Type B pancreatic cell (in vitro differentiated cells): ENCODE measurements at places on chromosomes 2 and 18.

GRCh38 chr18:12821408-12821807 lies 62.6 kb downstream of the PTPN2 start:
- H3K4me1 ChIP-seq = peaks cover 18% of the 10 kb centered on the region
- no peak overlapping the region for H3K27ac ChIP-seq
- H3K27me3 ChIP-seq = no peaks in the 10 kb centered on the region
- no peak for DNase-seq

- no peaks in the 10 kb centered on the region for H3K36me3 ChIP-seq
- H3K4me3 ChIP-seq = no peak overlapping the region
- no peak overlapping the region for H3K27ac ChIP-seq
- DNase-seq = no peak
Observed at GRCh38 chr2:233979748-233980147, 62.6 kb downstream of the TRPM8 start.

- H3K27me3 ChIP-seq = no peaks in the 10 kb centered on the region
- H3K27ac ChIP-seq = peak overlapping the region; percentile 54
- peaks cover 31% of the 10 kb centered on the region for H3K4me1 ChIP-seq
- H3K36me3 ChIP-seq = peaks cover 17% of the 10 kb centered on the region
- DNase-seq = no peak
- H3K4me3 ChIP-seq = no peak overlapping the region
Observed at GRCh38 chr2:96251721-96252292, 14.0 kb downstream of the TMEM127 start.

DNA sequence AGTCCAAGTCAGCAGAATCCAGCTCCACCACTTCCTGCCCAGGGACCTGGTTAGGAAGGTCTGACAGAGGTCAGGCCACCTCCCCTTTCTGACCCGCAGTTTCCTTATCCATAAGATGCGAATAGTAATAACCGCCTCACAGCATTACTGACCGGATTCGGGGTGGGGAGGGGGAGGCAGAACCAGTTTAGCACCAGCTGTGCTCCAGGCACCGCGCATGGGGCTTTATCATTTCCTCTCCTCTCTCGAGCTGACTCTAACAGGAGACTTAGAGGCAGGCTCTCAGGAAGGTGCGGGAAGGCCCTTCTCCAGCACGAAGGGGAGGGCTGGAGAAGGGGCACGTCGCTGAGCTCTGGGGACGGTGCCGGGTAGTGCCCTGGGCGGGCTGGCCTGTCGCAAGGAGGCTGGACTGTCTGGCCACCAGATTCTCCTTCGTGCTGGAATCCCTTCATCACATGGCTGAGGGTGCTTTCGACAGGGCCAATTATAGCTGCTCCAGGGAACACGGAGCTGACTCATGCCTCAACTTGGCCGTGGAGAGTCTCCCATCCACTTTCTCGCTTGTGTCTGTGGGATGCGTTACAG lies 5.7 kb downstream of the EHD3 start:
- H3K4me1 ChIP-seq = peaks cover 24% of the 10 kb centered on the region
- no peak overlapping the region for H3K4me3 ChIP-seq
- DNase-seq = no peak
- H3K36me3 ChIP-seq = peaks cover 8% of the 10 kb centered on the region
- no peaks in the 10 kb centered on the region for H3K27me3 ChIP-seq

GRCh38 chr2:64533882-64534281 lies 9.8 kb downstream of the AFTPH start:
- no peaks in the 10 kb centered on the region for H3K27me3 ChIP-seq
- no peak overlapping the region for H3K4me3 ChIP-seq
- H3K27ac ChIP-seq = no peak overlapping the region
- H3K36me3 ChIP-seq = no peaks in the 10 kb centered on the region

DNA sequence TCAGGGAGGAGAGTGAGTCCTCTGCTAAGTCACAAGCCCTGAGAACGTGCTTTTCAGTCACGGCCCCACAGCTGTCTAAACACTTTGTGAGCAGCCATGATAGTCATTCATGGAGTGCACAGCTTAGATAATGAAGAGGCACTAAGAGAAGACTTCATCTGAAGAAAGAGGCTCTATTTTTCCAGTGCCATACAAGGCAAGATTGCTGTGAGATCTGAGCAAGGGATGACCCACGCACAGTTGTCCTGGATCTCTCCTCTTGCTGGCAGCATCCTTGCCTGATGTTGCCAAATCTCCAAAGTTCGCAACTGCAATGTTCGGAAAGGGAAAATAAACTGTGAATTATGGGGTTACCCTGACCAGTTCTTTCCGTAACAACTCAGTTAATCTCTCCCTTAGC lies 418.7 kb downstream of the MEIS1 start:
- no peak overlapping the region for H3K4me3 ChIP-seq
- DNase-seq = no peak
- H3K27me3 ChIP-seq = peaks cover 9% of the 10 kb centered on the region
- peaks cover 17% of the 10 kb centered on the region for H3K4me1 ChIP-seq
- H3K27ac ChIP-seq = no peak overlapping the region
- H3K36me3 ChIP-seq = peaks cover 4% of the 10 kb centered on the region

DNA sequence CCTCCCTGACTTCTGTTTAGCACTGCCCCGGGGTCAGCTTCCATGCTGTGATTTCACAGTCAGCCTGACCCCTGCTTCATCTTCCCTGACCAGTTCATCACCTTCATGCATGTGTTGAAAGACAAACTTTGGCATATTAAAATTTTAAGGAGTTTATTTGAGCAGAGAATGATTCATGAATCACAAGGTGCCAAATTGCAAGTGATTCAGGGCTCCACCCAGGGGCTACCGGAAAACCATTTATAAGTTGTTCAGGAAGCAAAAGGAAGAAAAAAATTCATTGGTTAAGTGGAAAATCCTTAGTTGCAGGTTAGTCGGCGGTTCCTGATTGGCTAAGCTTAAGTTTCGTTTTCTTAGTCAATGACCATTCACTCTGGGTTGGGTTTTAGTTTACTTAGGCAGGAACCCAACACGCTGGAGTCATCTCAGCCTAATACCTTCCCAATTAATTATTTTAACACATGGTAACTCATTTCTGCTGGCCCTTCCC lies 10.6 kb downstream of the IL1F10 start:
- H3K4me3 ChIP-seq = no peak overlapping the region
- no peak for DNase-seq
- peak overlapping the region; percentile 27 for H3K27ac ChIP-seq
- no peaks in the 10 kb centered on the region for H3K4me1 ChIP-seq
- peaks cover 5% of the 10 kb centered on the region for H3K27me3 ChIP-seq

- no peaks in the 10 kb centered on the region for H3K4me1 ChIP-seq
- DNase-seq = no peak
- no peak overlapping the region for H3K27ac ChIP-seq
- peaks cover 3% of the 10 kb centered on the region for H3K27me3 ChIP-seq
- H3K4me3 ChIP-seq = no peak overlapping the region
- H3K36me3 ChIP-seq = no peaks in the 10 kb centered on the region
Observed at GRCh38 chr2:227147023-227147422, 17.0 kb downstream of the COL4A4 start.

- no peaks in the 10 kb centered on the region for H3K27me3 ChIP-seq
- no peak overlapping the region for H3K4me3 ChIP-seq
- no peak for DNase-seq
- H3K27ac ChIP-seq = no peak overlapping the region
Observed at GRCh38 chr2:117199511-117199910, 615.0 kb upstream of the DDX18 start.

- H3K36me3 ChIP-seq = no peaks in the 10 kb centered on the region
- no peak overlapping the region for H3K4me3 ChIP-seq
- no peaks in the 10 kb centered on the region for H3K27me3 ChIP-seq
- DNase-seq = no peak
- peaks cover 11% of the 10 kb centered on the region for H3K4me1 ChIP-seq
- H3K27ac ChIP-seq = peak overlapping the region; percentile 25
Observed at GRCh38 chr18:58819051-58819450, 45.6 kb upstream of the ZNF532 start.

DNA sequence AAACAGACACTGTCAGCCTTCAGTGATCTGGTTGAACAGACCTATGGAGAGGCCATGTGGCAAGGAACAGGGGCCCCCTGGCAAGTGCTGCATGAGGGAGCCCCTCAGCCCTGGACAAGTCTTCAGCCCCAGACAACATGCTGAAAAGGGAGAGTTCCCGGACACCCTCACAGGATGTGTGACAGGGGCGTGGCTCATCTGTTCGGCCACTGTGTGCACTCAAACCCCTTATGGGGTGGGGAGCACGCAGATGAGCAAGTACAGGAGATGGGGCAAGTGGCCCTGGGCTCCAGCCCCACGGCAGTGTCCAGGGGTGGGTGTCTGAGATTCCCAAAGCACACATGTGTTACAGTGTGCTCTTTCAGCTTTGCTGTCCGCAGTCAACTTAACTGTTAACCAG lies 35.4 kb upstream of the MPPE1 start:
- no peak overlapping the region for H3K4me3 ChIP-seq
- DNase-seq = no peak
- H3K36me3 ChIP-seq = no peaks in the 10 kb centered on the region
- H3K27ac ChIP-seq = no peak overlapping the region
- no peaks in the 10 kb centered on the region for H3K27me3 ChIP-seq

GRCh38 chr2:133521146-133521745 lies 47.0 kb downstream of the NCKAP5 start:
- no peak overlapping the region for H3K27ac ChIP-seq
- H3K27me3 ChIP-seq = no peaks in the 10 kb centered on the region
- H3K4me1 ChIP-seq = peaks cover 4% of the 10 kb centered on the region
- H3K4me3 ChIP-seq = no peak overlapping the region

- DNase-seq = no peak
- H3K4me1 ChIP-seq = peaks cover 6% of the 10 kb centered on the region
- H3K27me3 ChIP-seq = peaks cover 7% of the 10 kb centered on the region
- no peaks in the 10 kb centered on the region for H3K36me3 ChIP-seq
- H3K4me3 ChIP-seq = no peak overlapping the region
- no peak overlapping the region for H3K27ac ChIP-seq
Observed at GRCh38 chr2:36337354-36337753, 18.2 kb upstream of the CRIM1 start.

DNA sequence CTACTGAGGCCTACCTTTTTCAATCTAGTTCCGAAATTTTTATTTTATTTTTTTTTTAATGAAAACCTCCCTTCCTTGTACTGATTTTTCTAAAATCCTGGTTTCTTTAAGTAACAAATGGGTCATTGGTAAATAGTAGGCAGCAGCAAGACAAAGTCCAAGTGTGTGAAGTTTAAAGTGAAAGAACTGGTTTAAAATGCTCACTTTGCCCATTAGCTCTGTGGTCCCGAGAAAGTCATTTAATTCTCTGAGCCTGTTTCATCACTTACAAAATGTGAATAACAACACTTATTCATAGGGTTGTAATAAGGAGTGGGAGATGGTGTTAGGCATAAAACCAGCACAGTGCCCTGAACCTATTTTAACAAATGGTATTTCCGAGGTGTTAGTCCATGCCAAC lies 426.2 kb downstream of the ERBB4 start:
- no peak overlapping the region for H3K27ac ChIP-seq
- no peaks in the 10 kb centered on the region for H3K36me3 ChIP-seq
- no peaks in the 10 kb centered on the region for H3K4me1 ChIP-seq
- H3K27me3 ChIP-seq = no peaks in the 10 kb centered on the region
- no peak overlapping the region for H3K4me3 ChIP-seq

GRCh38 chr2:216474925-216475670 lies 23.5 kb upstream of the RPL37A start:
- H3K4me3 ChIP-seq = no peak overlapping the region
- H3K36me3 ChIP-seq = peaks cover 6% of the 10 kb centered on the region
- no peak overlapping the region for H3K27ac ChIP-seq

DNA sequence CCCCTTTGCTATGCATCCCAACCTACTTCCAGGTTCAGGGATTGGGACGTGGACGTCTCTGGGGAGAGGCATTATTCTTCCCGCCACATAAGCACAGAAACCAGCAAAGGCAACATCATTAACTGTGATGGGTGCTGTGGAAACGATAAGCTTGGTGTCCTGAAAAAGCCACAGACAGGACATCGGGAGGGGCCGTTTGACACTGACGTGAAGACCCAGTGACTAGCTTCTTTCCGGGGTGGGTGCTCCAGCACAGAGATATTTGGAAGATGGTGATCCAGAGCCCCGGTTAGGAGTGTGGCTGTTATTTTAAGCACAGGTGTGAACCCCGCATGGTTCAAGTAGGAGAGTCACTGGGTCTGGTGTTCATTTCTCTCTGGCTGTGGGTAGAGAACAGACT lies 163.8 kb upstream of the HDAC4 start:
- no peak overlapping the region for H3K4me3 ChIP-seq
- H3K27ac ChIP-seq = no peak overlapping the region
- H3K4me1 ChIP-seq = peaks cover 12% of the 10 kb centered on the region
- H3K27me3 ChIP-seq = peaks cover 21% of the 10 kb centered on the region
- no peaks in the 10 kb centered on the region for H3K36me3 ChIP-seq
- DNase-seq = no peak

DNA sequence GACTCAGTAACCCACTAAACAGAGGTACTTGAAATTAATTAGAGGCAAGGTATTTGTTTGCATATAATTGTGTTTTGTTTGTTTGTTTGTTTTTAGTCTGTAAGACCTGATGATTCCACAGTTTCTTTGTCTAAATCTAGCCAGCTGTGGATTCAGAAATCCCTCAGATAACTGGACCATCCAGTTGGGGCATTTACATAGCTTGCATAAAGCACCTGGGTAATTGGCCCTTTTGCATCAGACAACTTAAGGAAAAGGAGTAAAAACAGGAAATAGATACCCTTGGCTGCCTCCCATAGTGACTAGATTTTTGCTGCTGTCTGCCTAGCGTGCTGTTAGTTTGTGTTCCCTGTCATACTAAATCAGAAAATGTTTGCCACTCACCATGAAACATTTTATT lies 46.6 kb upstream of the XIRP2 start:
- DNase-seq = no peak
- H3K4me3 ChIP-seq = no peak overlapping the region
- no peak overlapping the region for H3K27ac ChIP-seq
- no peaks in the 10 kb centered on the region for H3K27me3 ChIP-seq
- no peaks in the 10 kb centered on the region for H3K4me1 ChIP-seq

DNA sequence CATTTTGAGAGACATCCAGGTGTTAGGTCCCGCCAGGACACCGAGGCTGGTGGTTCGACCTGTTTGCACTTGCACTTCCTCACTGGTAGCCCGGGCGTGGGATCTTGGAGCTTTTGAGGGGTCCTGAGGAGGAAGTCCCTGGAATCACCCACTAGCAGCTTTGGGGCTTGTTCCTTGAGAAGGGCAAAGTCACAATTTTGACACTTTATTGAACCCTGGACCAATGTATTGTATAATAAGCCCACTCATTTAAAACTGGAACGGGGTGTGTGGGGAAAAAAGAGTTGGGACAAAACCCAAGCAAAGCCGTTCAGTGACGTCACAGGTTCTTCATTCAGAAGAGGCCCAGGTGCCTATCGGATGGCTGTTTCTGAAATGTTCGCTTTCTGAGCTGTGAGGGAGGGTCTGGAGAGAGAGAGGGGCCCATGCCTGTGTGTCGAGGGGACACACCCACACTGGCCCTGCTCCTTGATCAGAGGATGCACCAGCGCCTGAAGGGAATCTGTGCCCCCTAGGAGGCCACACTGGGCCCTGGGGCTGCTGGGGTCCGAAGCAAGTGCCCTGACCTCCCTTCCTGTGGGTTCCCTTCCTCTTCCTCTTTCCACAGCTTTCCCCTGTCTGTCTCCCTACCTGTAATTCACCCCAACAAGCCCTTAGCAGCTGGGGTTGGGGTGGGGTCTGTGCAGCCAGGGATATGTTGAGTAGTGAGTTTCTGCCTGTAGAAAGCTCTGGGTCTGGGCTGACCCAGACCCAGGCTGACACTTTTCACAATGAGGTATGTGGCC lies 2.6 kb downstream of the LPIN1 start:
- H3K27ac ChIP-seq = no peak overlapping the region
- DNase-seq = no peak
- peak overlapping the region; percentile 41 for H3K4me3 ChIP-seq
- H3K27me3 ChIP-seq = peaks cover 19% of the 10 kb centered on the region
